ENCODE measurements at places on chromosomes 16 and 17.

DNA sequence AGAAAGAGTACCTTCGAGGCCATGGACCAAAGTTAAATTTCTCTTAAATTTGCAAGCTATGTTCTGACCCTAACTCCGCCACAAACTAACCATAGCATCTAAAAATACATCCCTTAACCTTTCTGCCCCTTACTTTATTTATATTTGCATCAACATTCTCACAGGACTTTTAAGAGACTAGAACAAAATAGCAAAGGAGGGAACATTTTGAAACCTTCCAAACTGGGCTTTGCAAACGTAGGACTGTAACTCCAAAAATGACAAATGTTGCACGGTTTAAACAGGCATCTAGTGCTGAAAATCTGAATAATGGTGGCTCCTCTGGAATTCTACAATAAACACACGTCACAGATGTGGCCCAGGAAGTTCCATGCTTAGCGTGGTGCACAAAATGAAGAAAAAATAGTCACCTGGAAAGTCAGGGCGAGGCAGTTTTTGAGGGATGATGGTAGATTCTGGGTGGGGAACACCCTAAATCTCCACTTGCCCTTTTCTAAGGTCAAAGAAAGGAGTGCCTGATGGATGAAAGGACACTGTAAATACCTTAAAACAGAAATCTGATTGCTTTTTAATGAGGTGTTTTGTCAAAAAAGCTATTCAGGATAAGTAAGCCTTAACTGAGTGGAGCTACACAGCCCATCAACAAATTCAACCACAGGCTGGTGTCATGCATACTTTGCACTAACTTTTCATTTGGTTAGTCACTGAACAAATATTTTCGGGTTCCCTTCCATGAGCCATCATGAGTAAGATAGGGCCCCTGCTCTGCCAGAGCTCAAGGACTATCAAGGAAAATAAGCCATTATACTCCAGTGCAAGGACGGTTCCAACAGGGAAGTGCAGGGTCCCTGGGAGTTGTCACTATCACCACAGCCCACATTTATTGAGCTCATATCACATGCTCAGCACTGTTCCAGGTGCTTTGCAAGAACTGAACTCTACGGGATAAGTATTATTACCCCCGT lies 21.2 kb downstream of the ARHGAP17 start:
- no peak for DNase-seq

- no peak for DNase-seq
Observed at GRCh38 chr16:54873071-54873470, 57.6 kb upstream of the IRX5 start.

DNA sequence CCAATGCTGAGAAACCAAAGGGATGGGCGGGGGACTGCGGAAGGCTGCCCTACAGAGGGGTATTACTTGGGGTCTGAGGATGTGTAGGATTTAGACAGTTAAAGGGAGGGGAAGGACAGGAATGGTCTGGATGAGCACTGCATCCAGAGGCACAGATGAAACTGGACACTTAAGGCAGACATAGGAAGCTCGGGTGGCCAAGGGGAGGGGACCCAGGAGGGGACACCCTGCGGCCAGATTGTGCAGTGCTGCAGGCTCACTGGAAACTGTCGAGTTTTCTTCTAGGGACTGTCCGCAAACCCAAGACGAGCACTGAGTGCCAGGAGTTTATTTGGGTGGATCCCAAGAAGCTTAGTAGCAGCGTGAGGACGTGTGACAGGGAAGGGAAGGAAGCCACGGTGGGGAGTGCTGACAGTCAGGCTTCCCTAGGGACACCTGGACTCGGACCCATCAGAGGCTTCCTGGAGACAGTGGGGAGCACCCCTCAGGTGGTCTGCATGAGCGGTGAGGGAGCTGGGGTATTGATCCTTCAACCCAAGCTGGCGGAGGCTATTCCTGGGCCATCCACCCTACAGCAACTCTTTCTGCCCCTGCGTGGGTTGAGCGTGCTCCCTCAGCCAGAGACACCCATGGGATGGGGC lies 278.7 kb downstream of the FOXL1 start:
- no peak for DNase-seq

DNA sequence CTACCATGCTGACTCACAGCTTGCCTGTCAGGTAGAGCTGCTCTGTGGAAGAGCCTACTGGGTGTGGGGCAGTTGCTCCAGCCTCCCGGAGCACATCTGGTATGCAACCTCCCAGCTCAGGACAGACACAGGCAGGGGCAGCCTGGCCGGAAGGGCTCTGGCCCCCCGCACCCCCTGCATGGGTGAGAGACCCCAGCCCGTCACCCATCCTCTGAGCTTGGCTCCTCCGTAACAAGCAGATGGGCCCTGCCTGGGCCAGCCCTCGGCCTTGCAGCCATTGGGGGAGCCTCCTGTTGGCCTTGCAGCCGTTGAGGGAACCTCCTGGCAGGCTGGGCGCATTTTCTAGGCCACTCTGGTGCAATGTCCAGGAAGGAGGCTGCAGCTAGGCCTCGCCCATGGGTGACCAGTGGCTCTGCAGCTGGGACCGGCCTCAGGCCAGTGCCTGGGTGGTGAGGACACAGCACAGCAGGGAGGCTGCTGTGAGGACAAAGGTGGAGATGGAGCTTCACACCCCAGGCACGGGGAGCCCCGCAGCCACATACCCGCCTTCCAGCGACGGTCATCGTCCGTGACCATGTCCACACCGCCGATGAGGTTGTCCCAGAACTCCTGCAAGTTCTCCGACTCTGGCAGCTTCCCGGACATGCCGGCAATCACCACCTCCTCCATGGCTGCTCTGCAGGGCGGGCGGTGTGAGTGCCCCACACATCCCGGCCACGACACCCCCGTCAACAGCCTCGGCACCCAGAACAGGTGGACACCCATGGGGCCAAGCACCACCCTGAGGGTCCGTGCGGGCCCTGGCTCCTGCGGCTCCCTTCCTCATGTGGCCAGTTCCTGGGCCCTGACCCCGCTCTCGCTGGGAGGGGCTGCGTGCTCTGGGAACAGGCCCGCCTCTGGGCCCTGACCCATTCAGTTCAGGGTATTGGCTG lies 2.0 kb downstream of the FASN start:
- DNase-seq, result no peak

GRCh38 chr17:72591289-72592241 lies 470.7 kb downstream of the SOX9 start:
- DNase-seq, result no peak

- no peak for DNase-seq
Observed at GRCh38 chr17:9227819-9228407, 206.6 kb downstream of the NTN1 start.

DNA sequence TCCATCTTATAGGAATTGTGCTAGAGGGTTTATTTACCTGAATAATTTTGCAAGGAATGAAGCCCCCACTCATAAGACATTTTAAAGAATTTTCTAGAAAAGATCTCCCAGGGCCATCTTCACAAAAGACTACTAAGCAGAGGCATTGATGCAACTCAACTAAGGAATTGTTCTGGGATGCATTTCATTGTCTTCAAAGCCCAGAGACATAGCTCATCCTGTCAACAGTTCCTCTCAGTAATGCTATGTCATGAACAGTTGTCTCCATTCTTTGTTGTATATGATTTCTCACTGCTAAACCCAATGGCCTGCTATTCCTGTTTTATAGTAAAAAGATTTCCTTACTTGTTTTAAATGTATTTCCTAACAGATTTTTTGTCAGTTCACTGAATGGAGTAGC lies 136.8 kb upstream of the RBL2 start:
- DNase-seq, result no peak

DNA sequence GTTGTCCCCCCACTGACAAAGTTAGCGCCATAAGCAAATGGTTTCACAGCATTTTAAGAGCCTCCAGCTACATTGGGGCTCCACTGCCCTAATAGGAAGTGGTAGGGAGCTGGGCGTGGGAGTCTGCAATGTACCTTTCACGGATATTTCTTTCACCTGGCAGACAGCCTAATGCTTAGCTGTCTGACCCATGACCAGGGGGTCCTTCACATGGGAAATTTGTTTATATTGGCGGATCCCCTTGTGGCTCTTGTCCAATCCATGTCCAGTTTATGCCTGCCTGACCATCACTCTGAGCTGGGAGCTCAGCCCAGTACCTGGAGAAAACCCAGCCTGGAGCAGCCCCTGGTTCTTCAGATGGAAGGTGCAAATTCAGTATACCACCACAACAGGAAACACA lies 145.0 kb downstream of the ZNF18 start:
- no peak for DNase-seq

- DNase-seq, result peak; percentile 88
Observed at GRCh38 chr16:4957720-4958509, at the start of gene SEC14L5. SEC14L5 (plus strand) TSS chr16:4958330; CDS start chr16:4959324, 994 bp downstream.

DNA sequence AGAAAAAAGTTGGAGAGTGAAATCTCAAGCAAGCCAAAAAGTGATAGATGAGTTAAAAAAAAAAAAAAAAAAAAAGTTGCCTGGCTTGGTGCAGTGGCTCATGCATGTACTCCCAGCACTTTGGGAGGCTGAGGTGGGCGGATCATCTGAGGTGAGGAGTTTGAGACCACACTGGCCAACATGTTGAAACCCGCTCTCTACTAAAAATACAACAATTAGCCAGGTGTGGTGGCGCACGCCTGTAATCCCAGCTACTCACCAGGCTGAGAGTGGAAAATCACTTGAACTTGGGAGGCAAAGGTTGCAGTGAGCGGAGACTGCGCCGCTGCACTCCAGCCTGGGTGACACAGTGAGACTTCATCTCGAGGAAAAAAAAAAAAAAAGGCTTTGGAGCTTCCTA lies 668.8 kb downstream of the WWOX start:
- no peak for DNase-seq

- DNase-seq, result no peak
Observed at GRCh38 chr17:76953946-76954345, 85.7 kb downstream of the MGAT5B start.

DNA sequence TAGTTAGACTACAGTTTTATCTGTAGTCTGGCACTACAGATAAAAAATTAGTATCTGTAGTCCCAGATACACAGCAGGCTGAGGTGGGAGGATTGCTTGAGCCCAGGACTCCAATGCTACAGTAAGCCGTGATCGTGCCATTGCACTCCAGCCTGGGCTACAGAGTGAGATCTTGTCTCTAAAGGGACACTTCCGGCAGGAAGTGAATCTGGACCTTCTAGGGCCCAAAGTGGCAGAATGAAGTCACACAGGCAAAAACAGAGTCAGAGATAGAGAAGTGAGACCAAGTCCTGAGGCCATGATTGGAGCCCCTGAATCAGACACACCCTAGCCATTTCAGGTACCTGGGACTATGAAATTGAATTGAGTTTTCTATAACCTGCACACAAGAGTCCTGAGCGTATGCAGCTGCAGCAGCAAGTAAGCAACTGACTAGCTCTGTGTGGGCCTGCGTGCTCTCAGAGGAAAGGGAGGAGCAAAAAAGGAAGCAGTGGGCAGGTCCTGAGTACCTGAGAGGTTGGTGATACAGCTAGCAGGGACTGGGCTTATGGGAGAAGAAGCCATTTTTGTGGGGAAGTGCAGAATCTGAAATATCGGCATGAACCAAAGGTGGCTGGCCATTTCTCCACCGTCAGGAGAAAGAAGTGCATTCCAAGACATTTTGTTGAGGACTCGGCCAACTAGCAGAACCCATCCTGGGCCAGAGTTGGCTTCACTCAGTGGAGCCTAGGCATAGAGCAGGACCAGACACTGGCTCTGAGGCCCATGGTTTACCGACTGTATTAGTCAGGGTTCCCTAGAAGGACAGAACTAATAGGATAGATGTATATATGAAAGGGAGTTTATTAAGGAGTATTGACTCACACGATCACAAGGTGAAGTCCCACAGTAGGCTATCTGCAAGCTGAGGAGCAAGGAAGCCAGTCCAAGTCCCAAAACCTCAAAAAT lies 27.2 kb upstream of the BRD7 start:
- DNase-seq, result no peak

DNA sequence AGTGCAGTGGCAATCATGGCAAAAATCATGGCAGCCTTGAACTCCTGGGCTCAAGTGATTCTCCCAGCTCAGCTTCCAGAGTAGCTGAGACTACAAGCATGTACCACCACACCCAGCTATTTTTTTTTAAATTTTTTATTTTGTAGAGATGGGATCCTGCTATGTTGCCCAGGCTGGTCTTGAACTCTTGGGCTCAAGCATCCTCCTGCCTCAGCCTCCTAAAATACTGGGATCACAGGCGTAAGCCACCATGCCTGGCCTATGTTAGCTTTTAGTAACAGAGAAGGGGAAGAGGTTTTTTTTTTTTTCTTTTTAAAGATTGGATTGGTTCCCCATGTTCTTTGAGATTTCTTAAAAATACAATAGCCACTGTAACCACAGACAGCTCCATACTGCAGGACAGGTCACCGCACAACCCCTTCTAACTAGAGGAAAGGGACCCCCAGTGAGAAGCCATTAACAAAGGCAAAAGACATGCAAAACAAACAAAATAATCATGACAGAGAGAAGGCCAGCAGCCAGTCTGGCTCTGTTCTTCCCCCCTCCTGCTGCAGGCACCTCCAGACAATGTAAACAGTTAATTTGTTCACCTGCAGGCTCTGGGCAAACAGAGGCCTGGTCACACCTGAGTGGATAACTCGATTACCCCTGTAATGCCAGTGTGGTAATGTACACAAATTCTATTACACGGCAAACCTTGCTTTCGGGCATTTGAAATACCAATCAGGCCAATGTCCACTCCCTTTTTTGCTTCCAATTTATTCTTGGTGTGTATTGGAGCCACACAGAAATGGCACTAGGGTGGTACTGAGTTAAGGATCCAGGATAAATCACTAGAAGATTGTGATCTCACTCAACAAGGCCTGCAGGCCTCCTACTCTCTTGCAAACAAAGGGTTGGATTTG lies 52.9 kb downstream of the SNX11 start:
- DNase-seq, result no peak

- DNase-seq, result no peak
Observed at GRCh38 chr17:14205380-14205779, 31.3 kb downstream of the CDRT15 start.

DNA sequence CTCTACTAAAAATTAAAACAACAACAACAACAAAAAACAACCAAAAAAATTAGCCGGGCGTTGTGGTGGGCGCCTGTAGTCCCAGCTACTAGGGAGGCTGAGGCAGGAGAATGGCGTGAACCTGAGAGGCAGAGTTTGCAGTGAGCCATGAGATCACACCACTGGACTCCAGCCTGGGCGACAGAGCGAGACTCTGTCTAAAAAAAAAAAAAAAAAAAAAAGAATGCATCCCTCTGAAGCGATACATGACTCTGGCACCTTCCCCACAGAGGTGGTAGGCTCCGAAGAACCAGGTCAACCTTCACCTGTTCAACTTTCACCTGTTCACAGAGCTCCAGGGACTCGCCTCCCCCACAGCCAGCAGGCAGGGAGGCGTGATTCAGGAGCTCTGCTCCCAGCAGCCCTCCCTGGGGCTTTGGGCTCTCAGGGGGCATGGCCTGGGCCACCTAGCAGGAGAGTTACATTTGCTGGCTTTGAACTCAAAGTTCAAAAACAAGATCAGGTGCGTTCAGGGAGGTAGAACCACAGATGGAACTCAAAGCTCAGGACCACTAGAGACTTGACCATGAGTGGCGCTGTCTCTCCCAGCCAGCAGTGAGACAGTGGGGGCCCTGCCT lies 5.6 kb downstream of the VAC14 start:
- no peak for DNase-seq

DNA sequence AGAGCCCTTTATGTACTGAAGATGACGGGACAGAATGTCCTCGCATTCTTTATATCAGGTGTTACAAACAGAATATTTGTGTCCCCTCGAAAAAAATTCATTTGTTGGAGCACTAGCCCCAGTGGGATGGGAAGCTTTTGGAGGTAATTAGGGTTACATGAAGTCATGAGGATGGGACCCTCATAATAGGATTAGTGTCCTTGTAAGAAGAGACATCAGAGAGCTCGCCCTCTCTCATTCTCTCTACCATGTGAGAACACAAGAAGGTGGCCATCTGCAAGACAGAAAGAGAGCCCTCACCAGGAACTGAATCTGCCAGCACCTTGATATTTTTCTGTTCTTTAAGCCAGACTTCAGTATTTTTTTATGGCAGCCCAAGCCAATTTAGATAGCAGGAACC lies 72.4 kb downstream of the SLC39A11 start:
- DNase-seq, result no peak
